ENCODE measurements at places on chromosomes 3 and 15. TPM values are rescaled to one million over a fixed set of nuclear protein-coding genes. Genes with fewer than 3 reads are reported as not detected.

DNA sequence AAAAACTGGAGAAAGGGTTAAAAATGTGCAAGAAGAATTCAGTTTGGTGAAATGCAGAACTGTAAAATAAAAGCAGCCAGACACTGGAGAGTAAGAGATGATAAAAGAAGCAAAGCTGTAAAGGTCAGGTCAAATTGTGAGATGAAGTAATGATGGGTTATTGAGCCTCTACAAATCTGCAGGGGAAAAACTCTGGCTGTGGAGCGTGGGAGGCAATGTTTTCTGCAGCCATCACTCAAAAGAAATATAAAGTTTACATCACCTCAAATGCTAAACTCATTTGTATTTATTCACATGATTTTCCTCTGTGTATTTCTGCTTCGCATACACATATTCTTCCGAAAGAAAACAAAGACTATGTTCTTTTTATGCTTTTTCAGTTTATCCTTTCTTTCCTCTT, 158.8 kb upstream of the GPR149 start:
- no peaks in the 10 kb centered on the region for H3K4me1 ChIP-seq
- no peak overlapping the region for H3K27ac ChIP-seq
- no peak overlapping the region for H3K4me3 ChIP-seq
- H3K36me3 ChIP-seq = no peaks in the 10 kb centered on the region

DNA sequence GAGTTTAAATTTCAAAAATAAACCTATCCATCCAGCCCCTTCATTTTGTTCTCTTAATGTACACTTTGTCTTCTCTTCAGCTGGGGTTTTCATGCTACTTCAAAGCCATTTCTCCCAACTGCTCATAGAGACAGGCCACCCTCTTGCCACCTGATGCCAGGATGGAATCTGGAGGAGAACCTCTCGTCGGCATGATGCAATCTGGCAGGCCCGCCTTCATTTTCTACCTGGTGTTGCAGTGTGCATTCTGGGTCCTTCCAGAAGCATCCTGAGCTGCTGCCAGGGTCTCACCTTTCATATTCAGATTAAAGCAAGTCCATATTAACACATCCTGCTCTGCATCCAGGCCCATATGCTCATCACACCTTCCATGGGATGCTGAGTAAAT, 60.8 kb downstream of the CTNNB1 start:
- DNase-seq = no peak
- no peaks in the 10 kb centered on the region for H3K36me3 ChIP-seq
- no peaks in the 10 kb centered on the region for H3K4me1 ChIP-seq
- no peak overlapping the region for H3K4me3 ChIP-seq
- no peak overlapping the region for H3K27ac ChIP-seq

DNA sequence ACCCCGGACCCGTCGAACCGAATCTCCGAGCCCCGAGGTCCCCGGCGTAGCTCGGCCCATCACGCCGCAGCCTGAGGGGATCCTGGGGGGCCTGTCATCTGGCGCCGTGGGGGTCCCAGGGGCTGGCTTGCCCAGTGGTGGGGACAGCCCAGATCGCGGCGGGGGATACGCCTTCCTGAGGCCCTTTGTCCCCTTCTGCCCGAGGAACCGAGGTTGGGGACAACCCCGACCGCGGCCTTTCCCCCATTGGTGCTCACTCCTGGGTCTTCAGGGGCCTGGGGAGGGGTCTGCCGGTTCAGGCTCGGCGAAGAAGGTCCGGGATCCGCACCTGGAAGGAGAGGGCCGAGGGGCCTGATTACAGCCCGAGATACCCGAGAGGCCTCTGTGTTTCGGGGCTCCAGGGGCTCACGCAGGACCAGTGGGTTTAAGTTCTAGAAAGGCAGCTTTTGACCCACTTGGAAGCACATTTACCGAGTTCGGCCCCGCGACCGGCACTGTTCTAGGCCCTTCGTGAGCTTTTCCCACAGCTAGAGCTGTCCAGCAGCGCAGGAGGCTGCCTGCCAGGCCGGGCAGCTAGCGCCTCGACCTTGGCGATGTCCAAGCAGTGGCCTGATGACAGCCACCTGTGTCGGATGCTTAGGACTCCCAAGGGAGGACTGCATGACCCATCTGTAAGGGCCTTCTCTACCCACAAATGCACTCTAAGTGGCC, 504 bp downstream of the ABHD2 start:
- peak overlapping the region; percentile 97 for H3K4me3 ChIP-seq
- no peaks in the 10 kb centered on the region for H3K27me3 ChIP-seq
- peak overlapping the region; percentile 49 for H3K27ac ChIP-seq
- DNase-seq = no peak
- peaks cover 37% of the 10 kb centered on the region for H3K4me1 ChIP-seq

- H3K4me1 ChIP-seq = no peaks in the 10 kb centered on the region
- H3K27me3 ChIP-seq = no peaks in the 10 kb centered on the region
- no peaks in the 10 kb centered on the region for H3K36me3 ChIP-seq
- no peak for DNase-seq
- no peak overlapping the region for H3K27ac ChIP-seq
- no peak overlapping the region for H3K4me3 ChIP-seq
Observed at GRCh38 chr3:119340014-119340413, 45.8 kb downstream of the ARHGAP31 start.

The GRK7 gene
- total RNA-seq = 0.22 TPM

GRCh38 chr3:69696367-69696766, 42.9 kb upstream of the MITF start:
- H3K27me3 ChIP-seq = no peaks in the 10 kb centered on the region
- DNase-seq = no peak
- no peaks in the 10 kb centered on the region for H3K36me3 ChIP-seq
- H3K4me1 ChIP-seq = no peaks in the 10 kb centered on the region
- H3K4me3 ChIP-seq = no peak overlapping the region
- H3K27ac ChIP-seq = no peak overlapping the region

All from CD4-positive, alpha-beta T cell (primary cell).